ENCODE measurements at places on chromosomes 2 and 18.

DNA sequence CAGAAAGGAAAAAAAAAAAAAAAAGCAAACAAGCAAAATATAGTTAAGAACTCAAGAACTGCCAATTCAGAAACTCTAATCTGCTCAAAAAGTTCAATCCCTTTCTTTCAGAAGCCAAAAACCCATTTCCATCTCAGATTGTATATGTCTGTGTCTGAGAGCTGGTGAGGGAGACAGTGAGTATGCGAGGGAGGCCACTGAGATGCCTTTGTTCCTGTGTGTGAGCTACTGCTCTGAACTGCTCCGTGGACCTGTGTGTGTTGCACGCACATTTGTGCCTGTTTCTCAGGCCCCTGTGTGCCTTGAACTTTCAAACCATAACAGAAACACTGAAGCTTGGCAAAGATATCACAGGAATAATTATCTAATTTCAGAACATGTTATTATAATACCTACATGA, 2.5 kb upstream of the PKDCC start:
- no peak overlapping the region for H3K27ac ChIP-seq
- H3K4me3 ChIP-seq, result no peak overlapping the region
- peaks cover 9% of the 10 kb centered on the region for H3K4me1 ChIP-seq

DNA sequence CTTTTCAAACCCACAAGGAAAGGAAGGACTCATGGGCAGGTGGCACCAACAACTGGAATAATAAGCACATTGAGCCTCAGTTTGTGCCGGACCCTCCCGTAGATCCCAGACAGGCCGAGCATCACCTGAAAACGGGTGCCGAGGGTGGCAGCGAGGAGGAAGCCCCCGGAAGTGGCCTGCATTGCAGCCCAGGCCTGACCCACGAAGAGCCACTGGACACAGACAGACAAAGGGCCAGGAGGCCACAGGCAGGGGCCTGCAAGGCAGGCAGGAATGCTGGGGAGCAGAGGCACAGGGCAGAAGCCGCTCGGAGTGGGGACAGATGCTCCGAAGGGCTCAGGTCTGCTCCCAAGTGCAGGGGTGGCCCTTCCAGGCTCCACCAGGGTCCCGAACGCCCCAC, 31.7 kb downstream of the MTERF4 start:
- DNase-seq, result no peak
- H3K36me3 ChIP-seq, result no peaks in the 10 kb centered on the region

- DNase-seq, result no peak
- H3K27ac ChIP-seq, result no peak overlapping the region
- no peaks in the 10 kb centered on the region for H3K36me3 ChIP-seq
- no peak overlapping the region for H3K4me3 ChIP-seq
- H3K4me1 ChIP-seq, result no peaks in the 10 kb centered on the region
These were observed 267.8 kb downstream of the TSN start for GRCh38 chr2:122023059-122023864.

DNA sequence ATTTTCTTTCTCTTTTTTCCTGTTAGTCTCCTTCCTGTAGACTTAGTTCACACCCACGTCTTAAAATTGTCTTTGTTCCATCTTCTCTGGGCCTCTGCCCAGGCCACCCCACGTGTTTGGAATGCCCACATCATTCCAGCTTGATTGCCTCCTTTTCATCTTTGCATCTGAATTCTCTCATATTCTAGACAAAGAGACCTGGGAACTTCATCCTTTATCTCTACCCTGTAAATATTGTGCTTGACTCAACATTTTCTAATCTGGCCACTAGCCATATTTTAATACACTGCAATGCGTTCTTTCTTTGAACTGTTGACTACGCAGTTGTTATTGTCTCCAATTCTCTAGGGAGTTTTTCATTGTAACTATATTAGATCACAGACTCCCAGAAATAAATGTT, 187.5 kb upstream of the NRXN1 start:
- H3K4me3 ChIP-seq, result no peak overlapping the region
- no peak overlapping the region for H3K27ac ChIP-seq
- no peaks in the 10 kb centered on the region for H3K4me1 ChIP-seq

- no peak overlapping the region for H3K4me3 ChIP-seq
- H3K27me3 ChIP-seq, result no peaks in the 10 kb centered on the region
- H3K36me3 ChIP-seq, result no peaks in the 10 kb centered on the region
- no peak overlapping the region for H3K27ac ChIP-seq
- peak; percentile 51 for DNase-seq
These were observed 7.3 kb upstream of the PLEK start for GRCh38 chr2:68357605-68358337.

GRCh38 chr2:197198890-197199289, 111.7 kb downstream of the ANKRD44 start:
- H3K36me3 ChIP-seq, result no peaks in the 10 kb centered on the region
- H3K27me3 ChIP-seq, result no peaks in the 10 kb centered on the region
- H3K4me3 ChIP-seq, result no peak overlapping the region
- no peak for DNase-seq

DNA sequence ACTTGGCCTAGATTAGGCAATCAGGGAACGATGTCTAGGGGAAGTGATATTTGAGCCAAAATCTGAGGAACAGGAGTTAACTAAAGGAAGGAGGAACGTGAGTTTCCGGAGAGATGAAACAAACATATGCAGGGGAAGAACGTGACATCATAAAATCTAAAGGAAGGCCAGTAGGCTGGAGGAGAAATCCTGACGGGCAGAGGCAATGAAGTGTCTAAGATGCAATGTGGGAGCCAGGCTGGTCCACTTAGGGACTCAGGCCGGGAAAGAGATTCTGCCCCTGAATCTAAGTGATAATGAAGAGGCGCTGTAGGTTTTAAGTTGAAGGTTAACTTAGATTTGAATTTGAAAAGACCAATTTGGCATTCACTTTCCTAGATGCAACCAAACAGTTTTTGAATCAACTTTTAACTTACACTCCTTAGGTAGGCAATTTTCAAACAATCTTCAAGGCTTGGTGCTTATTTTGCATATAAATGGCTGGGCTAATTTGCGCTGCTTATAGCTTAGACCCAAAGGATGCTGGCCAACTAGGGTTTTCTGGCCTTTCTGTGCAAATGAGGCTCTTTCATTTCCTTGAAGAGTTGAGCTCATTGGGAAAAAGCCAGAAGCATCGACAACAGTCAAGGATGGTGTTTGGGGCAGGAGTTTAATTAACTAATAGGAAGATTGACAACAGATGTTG, 221.7 kb downstream of the SOX11 start:
- DNase-seq, result no peak
- no peaks in the 10 kb centered on the region for H3K36me3 ChIP-seq
- no peak overlapping the region for H3K4me3 ChIP-seq
- no peak overlapping the region for H3K27ac ChIP-seq
- H3K27me3 ChIP-seq, result peaks cover 2% of the 10 kb centered on the region

- H3K36me3 ChIP-seq, result no peaks in the 10 kb centered on the region
- no peak overlapping the region for H3K27ac ChIP-seq
- no peaks in the 10 kb centered on the region for H3K27me3 ChIP-seq
- no peak for DNase-seq
These were observed 6.4 kb downstream of the PSME4 start for GRCh38 chr2:53964257-53964952.

GRCh38 chr2:41826921-41827320, 220.9 kb upstream of the PKDCC start:
- H3K27ac ChIP-seq, result no peak overlapping the region
- no peak for DNase-seq
- no peaks in the 10 kb centered on the region for H3K36me3 ChIP-seq
- no peaks in the 10 kb centered on the region for H3K4me1 ChIP-seq
- H3K27me3 ChIP-seq, result peaks cover 61% of the 10 kb centered on the region

DNA sequence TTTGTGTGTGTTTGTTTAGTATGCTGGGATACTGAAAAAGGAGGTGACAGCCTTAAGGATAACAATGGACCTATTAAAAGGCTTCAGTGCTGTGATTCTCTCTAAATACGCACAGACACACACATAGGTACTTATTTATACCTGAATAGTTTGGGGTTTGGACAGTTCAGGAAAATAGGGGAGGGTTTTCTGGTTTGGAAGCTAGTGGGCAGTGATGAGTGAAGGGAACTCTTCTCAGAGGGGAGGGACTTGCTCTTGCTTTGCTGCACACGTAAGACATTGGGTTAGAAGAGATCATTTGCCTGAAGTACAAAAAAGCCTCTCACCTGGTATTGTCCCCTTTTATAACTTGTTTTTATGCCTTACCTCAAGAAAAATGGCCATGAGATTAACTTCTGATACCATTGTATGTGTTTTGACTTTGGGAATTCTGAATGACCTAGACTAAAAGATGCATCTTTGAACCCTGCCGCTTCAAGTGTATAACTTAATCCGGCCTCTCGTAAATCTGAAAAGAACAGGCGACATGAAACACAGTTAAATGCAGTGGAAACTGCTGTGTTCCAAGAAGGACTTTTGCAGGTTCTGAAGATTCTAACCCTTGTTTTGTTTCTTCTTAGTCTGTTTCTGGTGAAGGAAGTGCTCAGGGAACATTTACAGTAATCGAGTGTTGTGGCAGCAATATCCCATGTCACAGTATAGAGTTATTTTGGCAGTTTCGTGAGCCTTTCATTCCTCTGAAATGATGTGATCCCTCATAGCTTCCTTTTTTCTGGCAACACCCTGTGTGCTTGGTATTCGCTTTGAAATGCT, 2.5 kb downstream of the CRIM1 start:
- H3K36me3 ChIP-seq, result no peaks in the 10 kb centered on the region
- peak overlapping the region; percentile 67 for H3K4me3 ChIP-seq
- no peak for DNase-seq

DNA sequence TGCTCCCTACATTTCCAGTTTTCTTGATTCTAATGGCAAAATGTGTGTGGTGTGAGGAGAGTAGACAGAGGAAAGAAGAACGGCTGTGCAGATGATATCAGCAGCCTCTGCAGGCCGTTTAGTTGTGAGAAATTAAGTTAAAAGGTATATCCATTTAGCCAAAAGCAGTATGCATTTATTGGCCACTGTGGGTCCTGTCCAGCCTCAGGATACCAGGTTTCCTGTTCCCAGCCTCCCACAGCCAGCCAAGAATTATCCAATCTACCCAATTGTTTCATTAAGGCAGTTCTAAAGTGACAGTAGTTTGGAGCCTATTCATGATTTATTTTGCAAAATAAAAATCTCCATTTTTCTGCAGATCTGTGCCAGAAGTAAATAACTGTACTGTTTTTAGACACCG, 107.5 kb downstream of the TMEM18 start:
- no peaks in the 10 kb centered on the region for H3K27me3 ChIP-seq
- H3K4me1 ChIP-seq, result peaks cover 30% of the 10 kb centered on the region
- no peak for DNase-seq
- no peak overlapping the region for H3K27ac ChIP-seq
- no peak overlapping the region for H3K4me3 ChIP-seq

DNA sequence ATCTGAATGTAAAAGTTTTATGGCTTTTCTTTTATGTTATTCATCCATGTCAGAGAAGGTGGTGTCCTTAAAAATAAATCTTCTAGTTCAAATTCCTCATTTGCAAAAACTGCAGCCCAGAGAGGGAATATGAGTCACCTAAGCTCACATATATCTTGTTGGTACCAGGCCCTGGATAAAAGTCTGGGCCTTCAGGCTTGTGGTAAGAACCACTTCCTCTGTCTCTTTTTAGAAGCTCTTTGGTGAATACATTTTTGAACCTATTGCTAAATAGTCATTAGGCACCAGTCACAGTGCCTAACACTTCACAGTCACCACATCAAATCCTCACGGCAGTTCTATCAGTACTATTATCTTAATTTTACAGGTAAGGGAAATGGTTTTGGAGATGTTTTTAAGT, 199.2 kb downstream of the KCNS3 start:
- H3K27ac ChIP-seq, result no peak overlapping the region
- H3K27me3 ChIP-seq, result no peaks in the 10 kb centered on the region
- DNase-seq, result no peak
- H3K4me3 ChIP-seq, result no peak overlapping the region
- no peaks in the 10 kb centered on the region for H3K36me3 ChIP-seq

DNA sequence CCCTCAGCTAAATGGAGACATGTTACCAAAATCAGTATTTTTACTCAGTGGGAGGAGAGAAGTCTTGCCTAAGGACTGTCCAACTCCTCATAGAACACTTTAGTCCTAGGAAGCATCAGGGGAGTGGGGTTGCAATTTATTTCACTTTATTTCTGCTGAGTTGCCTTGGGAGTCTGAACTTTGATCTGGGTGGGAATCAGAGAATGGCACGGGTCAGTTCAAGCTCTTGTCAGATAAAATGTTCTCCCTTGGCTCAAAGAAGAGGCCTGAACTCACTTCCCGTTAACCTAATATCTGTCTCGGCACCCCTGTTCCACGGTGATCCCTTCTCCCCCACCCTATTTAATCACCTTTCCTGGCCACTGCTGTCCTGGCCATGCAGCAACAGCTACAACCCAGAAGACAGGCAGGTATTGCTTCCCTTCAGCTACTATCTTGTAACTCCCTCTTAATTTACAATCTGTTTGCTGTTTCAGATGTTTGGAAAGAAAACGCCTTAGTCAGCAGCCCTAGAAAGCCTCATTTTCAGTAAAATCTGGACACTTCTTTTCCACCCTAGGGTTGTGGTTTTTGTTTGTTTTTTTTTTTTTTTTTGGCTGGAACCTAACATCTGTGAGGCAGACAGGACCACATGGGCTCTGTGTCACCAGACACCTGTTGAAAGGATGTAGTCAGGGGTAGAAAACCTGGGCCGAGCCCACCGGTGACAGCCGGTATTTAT, 52.5 kb downstream of the SERTAD2 start:
- H3K27me3 ChIP-seq, result no peaks in the 10 kb centered on the region
- H3K27ac ChIP-seq, result no peak overlapping the region
- H3K4me1 ChIP-seq, result peaks cover 24% of the 10 kb centered on the region
- no peak overlapping the region for H3K4me3 ChIP-seq
- DNase-seq, result no peak

DNA sequence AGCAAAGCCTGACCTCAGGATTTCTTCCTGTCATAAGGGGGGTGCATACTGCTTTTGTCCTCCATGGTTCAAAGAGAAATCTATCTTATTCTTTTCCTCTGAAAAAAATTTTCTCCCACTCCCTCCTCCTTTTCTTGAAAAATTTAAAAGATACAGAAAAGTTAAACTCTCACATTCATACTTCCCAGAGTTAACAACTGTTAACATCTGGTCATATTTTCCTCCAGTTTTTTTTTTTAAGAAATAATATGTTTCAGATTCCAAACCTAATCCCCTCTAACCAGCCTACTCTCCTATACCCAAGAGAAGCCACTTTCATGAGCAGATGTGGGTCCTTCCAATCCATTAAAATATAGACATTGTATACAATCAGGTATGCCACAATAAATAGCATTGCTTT, 378.9 kb upstream of the HNRNPA3 start:
- DNase-seq, result no peak
- no peak overlapping the region for H3K4me3 ChIP-seq
- no peaks in the 10 kb centered on the region for H3K4me1 ChIP-seq
- no peaks in the 10 kb centered on the region for H3K27me3 ChIP-seq

Data from PC-9 (cell line).